Uterus (tissue), 4 donors: ENCODE measurements at places on chromosomes 13 and 19.

- no peak for DNase-seq
Observed at GRCh38 chr19:42051166-42052115, 18.6 kb downstream of the GRIK5 start.

DNA sequence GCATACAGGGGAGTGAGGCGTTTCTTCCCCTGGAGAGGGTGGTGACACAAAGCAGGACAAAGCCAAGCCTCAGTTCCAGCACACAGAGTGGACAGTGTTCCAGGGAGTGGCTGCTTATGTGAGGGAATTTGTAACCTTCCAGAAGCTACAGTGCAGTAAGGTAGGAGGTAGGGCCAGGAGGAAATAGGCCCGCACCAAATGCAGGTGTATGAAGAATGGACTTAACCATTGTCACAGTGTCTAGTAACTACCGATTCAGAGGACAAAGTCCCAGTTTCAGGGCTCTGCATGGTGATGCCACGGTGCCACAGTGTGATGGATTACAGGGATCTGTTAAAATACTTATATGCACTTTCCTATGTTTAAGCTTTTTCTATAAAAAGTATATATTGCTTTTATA is 135.3 kb downstream of the ZIC5 start:
- no peak for DNase-seq

GRCh38 chr19:54253331-54254194 is 3.5 kb downstream of the LILRB5 start:
- no peak for DNase-seq

DNA sequence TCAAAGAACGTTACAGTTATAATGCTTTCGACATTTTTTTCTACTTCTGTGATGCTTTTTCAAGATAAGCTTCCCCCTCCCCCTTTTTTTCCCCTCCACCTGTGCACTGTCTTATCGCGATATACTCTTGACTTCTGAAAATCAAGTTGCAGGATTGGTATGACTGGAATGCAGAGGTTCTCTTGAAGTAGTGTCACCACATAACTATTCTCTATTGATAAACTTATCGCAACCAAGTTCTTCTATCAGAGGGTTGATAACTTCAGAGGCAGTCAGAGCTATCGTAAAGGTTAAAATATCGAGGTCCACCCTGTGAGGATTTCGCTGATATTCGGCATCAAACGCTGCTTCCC is 820 bp downstream of the EID2 start:
- DNase-seq: no peak

DNA sequence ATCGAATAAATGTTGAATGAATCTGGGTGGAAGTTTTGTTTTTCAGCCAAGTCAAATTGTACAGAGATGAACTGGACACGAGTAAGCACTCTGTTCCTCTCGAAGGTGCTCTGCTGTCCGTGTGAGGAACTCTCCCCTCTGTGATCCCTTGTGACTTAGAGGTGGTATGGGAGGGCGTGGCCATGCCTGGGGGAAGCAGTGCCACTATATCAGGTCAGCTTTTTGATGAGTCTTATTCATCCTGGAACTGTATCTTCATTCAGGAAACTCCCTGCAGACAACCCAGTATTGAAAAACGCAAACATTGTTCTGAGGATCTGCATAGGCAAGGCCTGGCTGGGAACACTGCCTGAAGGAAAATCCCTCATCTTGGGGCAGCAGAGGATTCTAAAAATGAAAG is 45.7 kb upstream of the FLT1 start:
- no peak for DNase-seq

DNA sequence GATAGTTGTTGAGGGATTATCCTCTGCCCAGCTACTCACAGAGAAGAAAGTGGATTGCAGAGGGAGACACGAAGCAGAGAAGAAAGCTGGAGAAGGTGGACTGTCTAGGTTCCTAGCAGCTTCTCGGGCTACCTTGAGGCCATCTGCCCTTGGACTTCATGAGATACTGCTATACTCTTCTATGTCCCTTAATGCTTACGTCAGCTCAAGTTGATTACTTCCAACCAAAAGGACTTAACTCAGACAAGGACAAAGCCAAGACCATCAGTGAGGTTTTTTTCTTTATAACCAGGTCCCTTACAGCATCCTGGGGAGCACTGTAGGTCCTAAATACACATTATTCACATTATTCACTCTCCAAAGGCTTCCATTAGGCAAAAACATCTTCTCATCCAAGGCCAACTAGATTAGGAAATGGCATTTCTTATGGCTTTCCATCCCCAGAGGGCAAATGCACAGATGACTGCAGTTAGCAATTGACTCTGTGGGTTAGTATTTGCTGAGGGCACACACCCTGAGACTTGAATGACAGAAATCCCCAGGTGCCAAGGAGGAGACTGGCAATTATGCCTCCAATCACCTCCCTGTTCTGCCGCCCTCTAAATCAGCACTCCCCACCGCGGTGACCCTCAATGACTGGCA is 4.1 kb upstream of the UBE2L5 start:
- no peak for DNase-seq

GRCh38 chr19:12838886-12839756 is 806 bp downstream of the MAST1 start:
- DNase-seq: no peak

DNA sequence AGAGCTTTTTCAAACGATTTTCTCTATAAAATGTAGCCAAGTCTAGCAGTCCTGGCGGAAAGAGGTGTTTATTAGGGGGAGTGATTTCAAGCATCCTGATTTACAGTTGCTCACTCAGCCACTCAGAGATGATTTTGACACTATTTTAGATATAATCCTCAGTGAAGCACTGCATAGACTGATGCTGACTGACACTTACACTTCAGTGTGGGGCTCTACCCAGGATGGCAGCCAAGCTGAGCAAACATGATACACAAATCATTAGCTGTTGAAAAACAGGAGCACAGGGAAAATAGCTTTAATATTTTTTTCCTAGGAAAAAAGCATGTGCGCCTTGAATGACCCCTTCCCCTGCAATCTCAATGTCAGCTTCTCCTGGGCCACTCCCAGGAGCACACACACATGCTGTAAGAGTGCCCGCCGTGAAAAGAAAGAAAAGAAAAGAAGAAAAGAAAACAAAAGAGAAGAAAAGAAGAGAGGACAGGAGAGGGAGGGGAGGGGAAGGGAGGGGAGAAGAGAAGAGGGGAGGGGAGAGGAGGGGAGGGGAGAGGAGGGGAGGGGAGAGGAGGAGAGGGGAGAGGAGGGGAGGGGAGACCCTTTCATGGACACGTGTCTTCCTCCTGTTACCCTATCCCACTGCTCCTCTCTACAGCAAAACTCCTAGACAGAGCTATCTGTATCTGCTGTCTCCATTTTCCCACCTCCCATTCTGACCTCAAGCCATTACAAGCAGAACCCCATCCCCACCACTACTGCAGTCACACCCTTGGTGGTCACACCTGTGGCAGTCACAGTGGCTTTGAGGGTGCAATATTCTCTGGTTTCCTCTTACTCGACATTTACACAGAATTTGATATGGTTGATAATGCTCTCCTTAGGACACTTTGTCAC is 36.4 kb downstream of the RCBTB2 start:
- DNase-seq: no peak

DNA sequence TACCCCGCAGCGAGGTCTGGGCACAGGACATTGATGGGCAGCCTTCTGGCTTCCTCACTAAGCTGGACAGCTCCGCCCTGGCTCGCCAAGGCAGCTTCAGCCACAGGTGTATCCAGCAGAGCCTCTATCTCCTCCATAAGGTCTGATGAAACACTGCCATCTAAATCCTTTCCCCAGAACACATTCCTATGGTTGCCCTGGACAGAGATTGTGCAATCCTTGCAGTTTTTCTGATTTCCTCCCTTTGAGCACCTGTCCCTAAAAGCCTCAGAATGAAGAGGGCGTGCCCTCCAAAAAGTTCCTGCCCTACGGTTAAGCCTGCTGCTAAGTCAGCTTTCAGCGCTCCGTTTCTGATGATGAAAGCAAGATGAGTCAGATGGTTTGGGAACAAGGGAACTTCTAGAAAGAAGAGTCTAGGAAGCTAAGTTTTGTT is 21.0 kb downstream of the CLEC4M start:
- DNase-seq: no peak

DNA sequence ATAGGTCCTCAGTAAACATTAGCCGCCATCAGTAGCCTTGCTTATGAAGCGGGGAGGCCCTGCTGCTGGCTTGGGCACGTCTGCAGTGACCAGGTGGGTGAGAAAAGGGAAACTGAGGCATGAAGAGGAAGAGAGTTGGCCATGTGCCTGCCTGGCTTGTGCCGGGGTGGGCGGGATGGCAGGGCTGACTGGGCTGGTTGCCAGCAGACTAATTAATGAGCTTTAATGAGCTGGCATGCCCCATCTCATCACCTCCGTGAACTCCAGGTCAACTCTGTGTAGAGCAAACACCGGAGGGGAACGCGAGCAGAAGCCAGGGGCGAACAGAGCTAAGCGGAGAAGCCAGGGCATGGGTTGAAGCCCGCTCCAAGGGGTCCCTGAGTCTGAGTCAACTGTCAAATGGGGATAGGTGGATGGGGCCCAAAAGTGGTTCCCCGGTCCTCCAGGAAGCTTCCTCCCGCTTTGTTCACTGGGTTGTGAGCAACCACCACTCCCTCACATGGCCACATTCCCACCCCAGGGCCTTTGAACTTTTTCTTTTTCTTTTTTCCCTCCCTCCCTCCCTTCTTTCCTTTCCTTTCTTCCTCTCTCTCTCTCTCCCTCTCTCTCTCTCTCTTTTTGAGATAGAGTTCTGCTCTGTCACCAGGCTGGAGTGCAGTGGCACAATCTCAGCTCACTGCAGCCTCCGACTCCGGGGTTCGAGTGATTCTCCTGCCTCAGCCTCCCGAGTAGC is 8.7 kb downstream of the NR2F6 start:
- no peak for DNase-seq

DNA sequence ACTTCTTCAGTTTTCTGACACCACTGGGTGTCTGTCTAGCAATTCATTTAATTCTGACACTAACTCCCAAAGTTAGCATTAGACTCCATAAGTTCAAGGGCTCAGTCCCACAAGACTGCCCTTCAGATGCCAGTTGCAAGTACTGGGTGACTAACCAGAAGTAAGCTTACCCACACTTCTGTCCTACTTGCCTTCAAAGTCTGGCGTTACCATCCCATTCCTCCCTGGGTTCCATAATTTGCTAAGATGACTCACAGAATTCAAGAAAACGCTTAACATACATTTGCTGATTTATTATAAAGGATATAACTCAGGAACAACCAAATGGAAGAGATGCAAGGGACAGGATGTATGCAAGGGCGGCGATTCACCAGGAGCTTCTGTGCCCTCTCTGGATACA is 45.5 kb upstream of the NPAS1 start:
- DNase-seq: no peak

- no peak for DNase-seq
Observed at GRCh38 chr19:16386619-16387240, 62.1 kb downstream of the KLF2 start.

DNA sequence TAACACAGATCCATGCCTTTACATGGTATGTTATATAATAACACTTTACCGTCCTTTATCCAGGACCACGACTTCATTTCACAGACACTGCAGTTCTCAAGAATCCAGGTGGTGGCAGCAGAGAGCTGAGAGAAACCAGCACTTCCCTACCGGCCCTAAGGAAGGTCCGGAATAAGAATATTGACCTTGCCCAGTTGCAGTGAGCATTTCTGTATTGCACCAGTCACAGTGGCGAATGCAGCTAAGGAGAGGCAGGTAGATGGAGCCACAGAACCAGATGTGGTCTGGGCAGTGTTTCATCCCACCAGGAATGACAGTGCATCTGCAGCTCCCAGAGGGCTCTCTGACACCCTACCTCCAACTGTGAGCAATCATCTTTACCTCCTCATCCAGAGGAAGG is 44.6 kb downstream of the ZNF787 start:
- no peak for DNase-seq

- DNase-seq: peak; percentile 21
Observed at GRCh38 chr13:49400755-49401659, 42.9 kb downstream of the CAB39L start.

DNA sequence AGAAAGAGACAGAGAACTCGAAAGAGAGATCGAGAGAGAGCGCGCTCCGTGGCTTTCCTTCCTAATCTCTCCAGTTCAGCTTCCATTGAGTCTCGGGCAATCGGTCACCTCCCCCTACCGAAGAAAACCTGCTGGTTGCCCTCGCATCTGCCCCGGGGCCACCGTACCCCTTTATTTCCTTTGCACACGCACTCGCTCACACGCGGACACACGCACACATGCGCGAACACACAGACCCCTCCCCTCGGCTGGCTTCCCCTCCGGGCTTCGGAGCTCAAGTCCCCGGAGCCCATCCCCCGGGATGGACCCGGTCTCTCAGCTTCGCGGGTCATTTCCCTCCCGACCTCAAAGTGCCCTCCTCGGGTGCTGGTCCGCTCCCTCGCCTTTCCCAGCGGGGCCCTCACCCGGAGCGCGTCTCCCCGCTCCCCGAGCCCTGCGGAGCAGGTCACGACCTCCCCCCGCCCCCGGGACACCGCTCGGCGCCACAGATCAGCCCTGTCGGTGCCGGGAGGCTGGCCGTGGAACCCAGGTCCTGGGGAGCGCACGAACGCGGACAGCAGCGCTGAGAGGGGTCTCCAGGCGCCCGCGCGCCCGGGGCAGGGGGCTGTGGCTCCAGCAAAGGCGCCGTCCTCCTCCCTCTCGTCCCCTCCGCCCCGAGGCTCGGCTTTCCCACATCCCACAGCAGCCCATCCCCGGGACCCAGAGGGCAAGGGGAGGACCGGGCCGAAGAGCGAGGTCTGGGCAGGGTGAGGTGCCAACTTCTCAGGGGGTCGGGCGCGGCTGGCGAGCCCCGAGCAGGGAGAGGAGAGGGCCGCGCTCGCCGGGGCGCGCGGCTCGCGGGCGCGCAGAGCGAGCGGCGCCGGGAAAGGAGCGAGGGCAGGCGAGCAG is 1.8 kb downstream of the DACH1 start:
- DNase-seq: peak; percentile 18

DNA sequence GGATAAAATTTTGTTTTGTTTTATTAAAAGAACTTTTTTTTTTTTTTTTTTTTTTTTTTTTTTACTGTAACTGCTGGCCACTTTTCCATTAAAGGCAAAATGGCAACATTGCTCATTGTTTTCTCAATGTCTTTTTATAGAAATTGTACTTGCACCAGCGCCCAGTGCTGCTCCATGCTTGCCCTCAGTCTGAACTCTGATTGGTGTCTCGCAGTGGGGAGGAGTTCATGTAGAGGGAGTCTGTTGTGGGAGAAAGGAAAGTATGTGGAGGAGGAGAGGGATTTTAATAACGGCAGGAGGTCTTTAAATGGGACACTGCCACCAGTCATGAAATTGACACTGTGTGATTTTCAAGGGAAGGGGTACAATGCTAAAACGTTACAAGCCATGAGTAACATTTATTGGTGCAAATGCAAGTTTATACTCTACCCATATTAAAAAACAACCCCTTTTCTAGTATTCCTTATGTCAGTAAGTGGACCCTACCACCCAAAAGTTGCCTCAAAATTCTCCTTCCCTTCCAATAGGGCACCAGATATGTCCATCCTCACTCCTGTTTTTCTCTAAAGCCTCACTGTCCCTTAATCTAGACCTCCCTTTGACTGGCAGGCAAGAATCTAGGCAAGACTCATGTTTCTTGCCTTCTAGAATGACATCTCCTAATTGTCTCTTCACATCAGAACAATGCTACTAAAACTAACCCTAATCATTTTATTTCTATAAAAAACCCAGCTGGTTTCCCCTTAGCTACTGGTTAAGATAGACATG is 3.2 kb downstream of the RASL11A start:
- DNase-seq: no peak

- DNase-seq: no peak
Observed at GRCh38 chr13:99895444-99896368, 75.9 kb downstream of the ZIC5 start.

GRCh38 chr13:48449656-48450055 is 36.7 kb upstream of the LPAR6 start:
- no peak for DNase-seq
